Spinal cord (tissue), 10 donors: ENCODE measurements at places on chromosomes 11 and 22. TPM values are rescaled to one million over a fixed set of nuclear protein-coding genes. Genes with fewer than 3 reads are reported as not detected.

Gene SLC1A2
- 167 TPM for polyA plus RNA-seq

Gene CLMP
- polyA plus RNA-seq, result 19.7 TPM

Gene ROM1
- 11.1 TPM for polyA plus RNA-seq

Gene ABCC8
- polyA plus RNA-seq, result 33.2 TPM

Gene RBMXL2
- polyA plus RNA-seq, result 0.95 TPM
